Naive B cell (primary cell): ENCODE measurements at places on chromosomes 1 and 21. TPM values are rescaled to one million over a fixed set of nuclear protein-coding genes. Genes with fewer than 3 reads are reported as not detected.

GRCh38 chr1:14852291-14852690 is 253.8 kb downstream of the KAZN start:
- no peak overlapping the region for H3K4me3 ChIP-seq
- peaks cover 13% of the 10 kb centered on the region for H3K27me3 ChIP-seq
- no peak overlapping the region for H3K27ac ChIP-seq
- no peaks in the 10 kb centered on the region for H3K4me1 ChIP-seq
- no peaks in the 10 kb centered on the region for H3K36me3 ChIP-seq

CEPT1 gene
- 75.8 TPM for polyA plus RNA-seq

DNA sequence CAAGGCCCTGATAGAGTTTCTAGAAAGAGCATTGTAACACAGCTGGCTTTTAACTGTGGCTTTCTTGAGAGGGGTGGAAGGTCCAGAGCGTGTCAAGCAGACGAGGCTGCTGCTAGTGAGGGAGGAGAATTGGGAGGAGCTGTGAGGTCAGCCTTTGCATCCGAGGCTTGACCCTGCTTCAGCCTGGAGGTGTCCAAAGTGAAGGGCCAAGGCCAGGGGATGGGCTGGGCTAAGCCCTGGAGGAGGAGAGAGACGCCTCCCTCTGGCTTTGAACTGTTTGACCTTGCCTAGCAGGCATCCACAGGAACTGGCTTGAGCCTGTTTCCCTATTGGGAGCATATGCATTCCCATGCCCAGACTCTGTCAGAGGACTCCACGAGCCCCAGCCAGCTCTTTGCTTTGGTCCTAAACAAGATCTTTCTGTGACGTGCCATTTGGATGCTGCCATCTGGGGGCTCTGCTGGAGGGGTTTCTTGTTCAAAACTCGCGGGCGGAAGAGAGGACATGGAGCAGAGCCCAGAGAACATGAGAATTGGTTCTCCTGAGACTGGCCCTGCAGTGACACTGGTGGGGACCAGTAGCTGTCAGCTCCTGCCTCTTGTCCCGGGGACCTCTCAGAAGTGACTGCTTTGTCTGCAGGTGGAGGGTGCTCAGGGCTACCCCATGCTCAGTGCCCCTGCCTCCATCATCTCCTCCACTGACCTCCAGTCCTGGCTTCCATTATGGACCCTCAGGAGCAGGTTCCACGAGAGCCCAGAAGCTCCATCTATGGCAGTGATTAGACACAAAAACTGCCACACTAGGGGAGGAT is 5.5 kb downstream of the ACTRT2 start:
- no peaks in the 10 kb centered on the region for H3K36me3 ChIP-seq
- no peaks in the 10 kb centered on the region for H3K4me1 ChIP-seq
- peaks cover 5% of the 10 kb centered on the region for H3K27me3 ChIP-seq
- H3K27ac ChIP-seq, result no peak overlapping the region
- no peak overlapping the region for H3K4me3 ChIP-seq
- DNase-seq, result no peak

HES5 gene
- polyA plus RNA-seq, result not detected

DNA sequence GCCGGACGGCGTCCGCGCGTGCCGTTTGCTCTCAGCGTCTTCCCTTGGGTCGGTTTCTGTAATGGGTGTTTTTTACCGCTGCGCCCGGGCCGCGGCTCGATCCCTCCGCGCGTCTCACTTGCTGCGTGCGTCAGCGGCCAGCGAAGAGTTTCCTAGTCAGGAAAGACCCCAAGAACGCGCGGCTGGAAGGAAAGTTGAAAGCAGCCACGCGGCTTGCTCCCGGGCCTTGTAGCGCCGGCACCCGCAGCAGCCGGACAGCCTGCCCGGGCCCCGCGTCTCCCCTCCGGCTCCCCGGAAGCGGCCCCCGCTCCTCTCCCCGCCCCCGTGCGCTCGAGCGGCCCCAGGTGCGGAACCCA is 159.8 kb downstream of the RUNX1 start:
- H3K4me3 ChIP-seq, result peak overlapping the region; percentile 91
- no peaks in the 10 kb centered on the region for H3K27me3 ChIP-seq
- peaks cover 51% of the 10 kb centered on the region for H3K4me1 ChIP-seq
- peak overlapping the region; percentile 90 for H3K27ac ChIP-seq
- H3K36me3 ChIP-seq, result peaks cover 6% of the 10 kb centered on the region
- no peak for DNase-seq

CFHR5 gene
- polyA plus RNA-seq, result not detected
